G401 (cell line): ENCODE measurements at places on chromosomes 12 and 14.
A peak's percentile ranks its signal among the peaks of the same experiment; 100 is the strongest.

DNA sequence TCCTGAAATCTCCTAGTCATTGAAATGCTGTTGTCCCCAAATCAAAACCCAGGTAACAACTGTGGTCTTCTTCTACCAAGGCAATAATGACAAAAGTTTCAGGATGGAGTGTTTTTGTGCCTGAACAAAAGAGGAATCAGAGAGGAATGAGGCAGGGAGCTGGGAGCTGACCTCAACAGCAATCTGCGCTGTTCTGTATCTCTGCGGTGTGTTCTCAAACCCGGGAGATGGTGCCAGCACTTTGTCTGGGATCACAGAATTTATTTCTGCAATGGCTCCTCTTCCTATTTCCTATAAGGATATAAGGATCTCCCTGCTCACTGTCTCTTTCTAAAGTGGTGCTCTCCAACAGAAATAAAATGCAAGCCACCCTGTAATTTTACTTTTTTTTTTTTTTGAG, 449 bp upstream of the GLT8D2 start:
- DNase-seq = no peak

- DNase-seq = no peak
These were observed 953 bp upstream of the DCAF5 start for GRCh38 chr14:69153873-69154270.

DNA sequence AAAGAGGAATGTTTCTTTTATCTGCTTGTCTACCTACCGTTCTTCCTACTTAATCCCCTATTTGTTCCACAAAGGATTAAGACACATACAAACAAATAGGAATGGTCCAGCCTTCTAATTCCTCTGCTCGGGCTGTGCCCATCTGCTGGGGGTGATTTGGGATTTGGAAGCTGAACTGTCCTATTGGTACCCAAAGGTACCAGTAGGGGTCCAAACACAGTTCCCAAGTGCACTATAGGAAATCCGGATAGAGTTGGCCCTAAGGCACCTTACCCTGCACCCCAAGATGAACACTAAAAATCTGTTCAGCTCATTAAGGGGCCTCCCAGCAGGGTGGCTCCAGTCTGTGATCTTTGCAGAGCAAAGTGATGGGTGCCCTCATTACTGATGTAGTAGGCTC, 566.9 kb downstream of the NRXN3 start:
- no peak for DNase-seq

- no peak for DNase-seq
These were observed 316.4 kb downstream of the ZFP36L1 start for GRCh38 chr14:68476212-68477109.

GRCh38 chr14:104971447-104972240, 6.5 kb downstream of the AHNAK2 start:
- DNase-seq = no peak

- DNase-seq = peak; percentile 85
These were observed 15.4 kb upstream of the TMEM120B start for GRCh38 chr12:121697093-121697698.

DNA sequence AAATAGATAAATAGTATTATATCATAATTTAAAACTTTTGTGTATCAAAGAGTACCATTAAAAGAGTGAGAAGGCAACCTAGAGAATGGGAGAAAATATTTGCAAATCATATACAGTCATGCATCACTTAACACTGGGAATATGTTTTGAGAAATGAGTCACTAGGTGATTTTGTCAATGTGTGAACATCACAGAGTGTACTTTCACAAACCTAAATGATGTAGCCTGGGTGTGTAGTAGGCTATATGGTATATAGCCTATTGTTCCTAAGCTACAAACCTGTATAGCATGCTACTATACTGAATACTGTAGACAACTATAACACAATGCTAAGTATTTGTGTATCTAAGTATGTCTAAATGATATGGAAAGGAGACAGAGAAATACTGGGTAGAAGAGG, 48.0 kb upstream of the ARID2 start:
- DNase-seq = no peak

DNA sequence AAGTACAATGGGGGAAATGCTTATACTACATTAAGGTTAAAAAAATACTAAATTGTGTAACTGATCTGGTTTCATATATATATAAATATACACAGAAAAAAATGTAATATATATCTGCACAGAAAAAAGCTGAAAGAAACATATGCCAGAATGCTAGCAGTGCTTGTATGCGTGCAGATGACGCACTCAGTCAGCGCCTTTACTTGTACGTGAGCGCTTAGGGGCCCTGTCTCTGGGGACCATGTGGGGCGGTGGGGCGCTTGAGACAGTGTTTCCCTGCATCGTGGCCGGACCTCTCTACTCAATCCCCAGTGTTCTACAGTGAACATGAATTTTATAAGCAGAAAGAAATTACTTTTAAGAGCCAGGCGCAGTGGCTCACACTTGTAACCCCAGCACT, 7.0 kb downstream of the ANKRD9 start:
- DNase-seq = no peak

- no peak for DNase-seq
These were observed 1322.3 kb upstream of the SEL1L start for GRCh38 chr14:82855912-82856391.

GRCh38 chr14:61860294-61860918, 98.2 kb downstream of the SNAPC1 start:
- DNase-seq = no peak

DNA sequence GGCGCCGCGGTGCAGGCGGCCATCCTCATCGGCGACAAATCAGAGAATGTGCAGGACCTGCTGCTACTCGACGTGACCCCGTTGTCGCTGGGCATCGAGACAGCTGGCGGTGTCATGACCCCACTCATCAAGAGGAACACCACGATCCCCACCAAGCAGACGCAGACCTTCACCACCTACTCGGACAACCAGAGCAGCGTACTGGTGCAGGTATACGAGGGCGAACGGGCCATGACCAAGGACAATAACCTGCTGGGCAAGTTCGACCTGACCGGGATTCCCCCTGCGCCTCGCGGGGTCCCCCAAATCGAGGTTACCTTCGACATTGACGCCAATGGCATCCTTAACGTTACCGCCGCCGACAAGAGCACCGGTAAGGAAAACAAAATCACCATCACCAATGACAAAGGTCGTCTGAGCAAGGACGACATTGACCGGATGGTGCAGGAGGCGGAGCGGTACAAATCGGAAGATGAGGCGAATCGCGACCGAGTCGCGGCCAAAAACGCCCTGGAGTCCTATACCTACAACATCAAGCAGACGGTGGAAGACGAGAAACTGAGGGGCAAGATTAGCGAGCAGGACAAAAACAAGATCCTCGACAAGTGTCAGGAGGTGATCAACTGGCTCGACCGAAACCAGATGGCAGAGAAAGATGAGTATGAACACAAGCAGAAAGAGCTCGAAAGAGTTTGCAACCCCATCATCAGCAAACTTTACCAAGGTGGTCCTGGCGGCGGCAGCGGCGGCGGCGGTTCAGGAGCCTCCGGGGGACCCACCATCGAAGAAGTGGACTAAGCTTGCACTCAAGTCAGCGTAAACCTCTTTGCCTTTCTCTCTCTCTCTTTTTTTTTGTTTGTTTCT, 1.7 kb downstream of the HSPA2 start:
- no peak for DNase-seq

DNA sequence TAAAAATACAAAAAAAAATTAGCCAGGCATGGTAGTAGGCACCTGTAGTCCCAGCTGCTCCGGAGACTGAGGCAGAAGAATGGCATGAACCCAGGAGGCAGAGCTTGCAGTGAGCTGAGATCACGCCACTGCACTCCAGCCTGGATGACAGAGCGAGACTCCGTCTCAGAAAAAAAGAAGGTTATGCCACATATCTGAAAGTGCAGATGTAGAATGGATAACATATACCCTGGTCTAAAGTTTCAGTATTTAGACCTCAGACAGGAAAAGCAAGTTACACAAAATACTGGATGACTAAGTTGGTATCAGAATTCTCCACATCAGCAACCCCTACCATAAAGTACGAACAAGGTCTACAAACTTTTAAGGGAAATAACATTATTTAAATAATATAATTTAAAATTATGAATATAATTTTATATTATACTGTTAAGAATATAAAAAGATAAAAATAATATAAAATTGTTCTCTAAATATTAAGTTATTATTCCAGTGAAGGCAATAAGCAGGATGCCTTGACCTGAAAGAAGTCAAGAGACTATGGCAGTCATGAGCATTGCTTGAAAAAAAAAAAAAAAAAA, 169.9 kb downstream of the CRADD start:
- DNase-seq = no peak

- no peak for DNase-seq
These were observed 7.4 kb upstream of the KRT2 start for GRCh38 chr12:52659395-52659794.

DNA sequence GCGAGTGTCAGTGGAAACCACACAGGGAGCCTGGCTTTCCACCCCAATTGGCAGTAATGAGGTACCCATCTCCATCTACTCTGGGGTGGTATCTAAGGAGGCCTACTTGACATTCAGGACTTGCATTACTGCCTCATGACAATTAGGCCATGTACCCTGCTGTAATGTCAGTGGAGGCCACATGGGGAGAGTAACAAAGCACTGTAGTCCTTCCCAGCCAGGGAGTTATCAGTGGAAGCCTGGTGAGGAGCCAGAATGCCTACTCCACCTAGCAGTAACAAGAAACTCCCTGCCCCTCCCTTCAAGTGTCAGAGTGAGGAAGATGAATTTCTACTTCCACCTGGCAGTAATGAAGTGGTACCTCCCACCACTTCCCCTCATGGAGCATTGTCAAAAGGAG, 12.5 kb downstream of the TIMM9 start:
- DNase-seq = no peak

GRCh38 chr14:65371784-65372183, 40.7 kb upstream of the FUT8 start:
- no peak for DNase-seq

GRCh38 chr14:25896777-25897176, 701.1 kb downstream of the NOVA1 start:
- no peak for DNase-seq

DNA sequence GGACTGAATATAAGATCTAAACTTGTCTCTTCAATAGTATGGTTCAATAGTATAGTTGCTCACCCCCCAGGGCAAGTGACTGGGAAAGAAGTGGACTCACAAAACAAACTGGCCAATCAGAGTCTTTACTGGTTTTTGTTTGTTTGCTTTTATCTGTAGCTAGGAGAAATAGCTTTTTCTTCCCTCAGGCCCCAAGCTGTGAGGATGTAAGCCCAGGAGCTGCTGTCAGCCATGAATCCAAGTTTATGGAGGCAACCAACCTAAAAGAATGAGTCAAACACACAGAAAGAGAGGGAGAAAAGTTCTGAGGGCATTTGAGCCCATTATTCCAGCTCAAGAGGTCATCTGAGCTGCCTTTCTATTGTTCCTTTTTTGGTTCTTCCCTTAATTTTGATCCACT, 375.3 kb downstream of the BCAT1 start:
- no peak for DNase-seq

GRCh38 chr12:1836854-1837421, 16.6 kb downstream of the LRTM2 start:
- peak; percentile 85 for DNase-seq

- no peak for DNase-seq
These were observed 28.5 kb upstream of the MAGOHB start for GRCh38 chr12:10641735-10642500.

DNA sequence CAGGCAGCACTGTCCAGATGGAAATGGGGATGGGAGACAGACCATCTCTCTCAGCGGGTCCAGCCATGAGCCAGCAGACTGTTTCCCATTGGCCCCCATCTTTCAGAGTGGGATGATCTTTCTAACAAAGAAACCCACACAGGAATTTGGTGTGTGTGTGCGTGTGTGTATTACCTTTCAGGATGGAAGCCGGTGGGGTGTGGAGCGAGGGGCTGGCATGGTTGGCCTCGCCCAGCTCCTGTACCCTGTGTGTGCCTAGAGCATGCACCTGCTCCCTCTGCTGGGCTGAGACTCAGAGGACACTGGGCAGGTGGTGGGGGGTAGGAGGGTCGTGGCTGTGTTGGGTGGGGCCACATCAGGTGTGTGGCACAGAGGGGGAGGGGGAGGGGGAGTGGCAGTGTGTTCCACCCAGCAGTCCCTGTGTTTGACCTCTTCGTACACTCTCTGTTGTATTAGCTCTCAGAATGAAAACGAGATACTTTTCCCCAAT, 33.0 kb upstream of the TSPAN9 start:
- DNase-seq = no peak

- peak; percentile 77 for DNase-seq
These were observed 276.1 kb downstream of the SYT1 start for GRCh38 chr12:79140711-79141110.

DNA sequence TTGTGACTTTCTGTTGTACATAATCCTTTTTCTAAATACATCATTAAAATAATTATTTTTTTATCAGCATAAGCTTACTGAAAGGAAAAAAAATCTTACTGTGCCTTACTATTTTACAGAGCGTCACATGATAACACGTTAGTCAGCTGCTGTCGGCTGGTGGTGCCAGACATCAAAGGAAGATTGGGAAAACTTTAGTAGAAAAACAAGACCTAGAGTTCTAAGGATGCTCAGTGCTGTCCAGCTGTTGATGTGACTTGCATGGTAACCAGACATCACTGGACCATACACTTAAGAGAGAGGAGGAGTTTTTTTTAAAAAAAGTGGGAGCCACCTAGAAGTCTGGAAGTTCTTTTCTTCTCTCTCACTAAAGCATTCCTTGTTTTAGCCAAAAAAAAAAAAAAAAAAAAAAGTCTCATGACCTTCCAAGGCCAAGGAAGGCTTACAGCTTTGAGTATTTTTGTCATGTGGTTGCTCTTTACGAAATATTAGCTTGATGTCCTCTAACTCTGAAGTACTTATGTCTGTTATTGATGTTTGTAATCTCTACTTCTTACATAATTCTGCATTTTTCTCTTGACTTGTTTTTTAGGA, 4.5 kb downstream of the RASSF8 start:
- DNase-seq = no peak

GRCh38 chr12:87425942-87426554, 603.2 kb downstream of the C12orf50 start:
- no peak for DNase-seq

GRCh38 chr12:29072631-29073030, 76.4 kb upstream of the FAR2 start:
- DNase-seq = no peak

DNA sequence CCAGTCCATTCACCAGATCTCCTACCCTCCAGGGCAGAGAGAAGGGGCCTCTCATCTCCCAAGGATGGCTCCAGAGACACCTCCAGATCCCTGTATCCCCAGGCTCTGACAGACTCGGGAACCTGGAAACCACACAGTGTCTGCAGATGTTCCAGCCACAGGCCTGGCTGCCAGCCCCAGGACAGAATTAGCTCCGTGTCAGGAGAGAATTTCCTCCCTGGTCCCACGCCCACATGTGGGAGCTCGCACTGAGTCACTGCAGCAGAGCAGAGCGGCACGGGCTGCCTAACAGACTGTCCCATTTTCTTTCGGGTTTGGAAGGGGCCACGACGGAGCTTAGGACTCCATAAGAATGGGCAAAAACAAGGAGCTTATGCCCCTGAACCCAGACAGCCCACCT, 33.6 kb downstream of the CMKLR1 start:
- DNase-seq = no peak

- DNase-seq = no peak
These were observed 32.7 kb downstream of the GARIN6 start for GRCh38 chr12:99680276-99680675.
